Activated naive CD8-positive, alpha-beta T cell treated with anti-CD3 and anti-CD28 coated beads, Interleukin-2, amount 50 U/mL, for 24 hours (primary cell): ENCODE measurements at places on chromosomes 12 and 14.

DNA sequence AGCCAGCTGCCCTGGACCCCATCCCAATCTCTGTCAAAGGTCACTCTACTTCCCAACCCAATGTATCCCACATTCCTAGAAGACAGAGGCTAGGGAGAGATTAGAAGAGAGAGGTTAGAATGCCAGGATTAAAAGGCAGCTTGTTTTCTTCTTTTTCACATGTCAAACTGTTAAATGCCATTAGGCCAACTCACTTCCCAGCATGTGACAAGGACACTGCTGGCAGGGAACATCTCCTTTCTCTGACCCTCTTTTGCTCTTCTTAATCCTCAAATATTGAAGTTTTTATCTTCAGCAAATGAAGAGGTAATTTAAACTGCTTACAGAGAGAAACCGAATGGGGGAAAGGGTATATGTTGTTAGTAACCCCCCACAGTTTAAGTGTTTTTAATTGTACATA, 89.1 kb downstream of the BBS10 start:
- DNase-seq: no peak

GRCh38 chr12:104056419-104056972, 6.5 kb upstream of the GLT8D2 start:
- no peak for DNase-seq

DNA sequence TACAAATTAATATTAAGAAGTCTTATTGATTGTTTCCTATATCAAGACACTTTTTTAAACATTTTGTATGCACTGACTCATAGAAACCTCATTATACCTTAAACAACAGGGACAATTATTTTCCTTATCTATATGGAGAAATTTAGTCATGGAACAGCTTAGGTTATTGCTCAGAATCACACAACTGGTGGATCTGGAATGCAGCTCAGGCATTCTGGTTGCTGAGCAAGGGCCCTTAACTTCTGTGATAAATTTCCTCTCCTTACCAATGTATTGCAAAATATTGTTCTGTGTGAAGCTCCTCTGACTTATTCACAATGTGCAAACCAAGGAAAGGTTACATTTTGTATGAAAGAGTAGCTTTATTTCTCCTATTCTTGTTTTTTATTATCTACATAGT, 817.8 kb downstream of the LRFN5 start:
- DNase-seq: no peak

- DNase-seq: no peak
These were observed 525.7 kb downstream of the SOX5 start for GRCh38 chr12:23423796-23424195.

GRCh38 chr14:96748362-96748761, 48.8 kb upstream of the VRK1 start:
- no peak for DNase-seq

- DNase-seq: no peak
These were observed 9.2 kb downstream of the MRPL42 start for GRCh38 chr12:93476555-93476954.

GRCh38 chr12:28065374-28065773, 92.8 kb upstream of the PTHLH start:
- DNase-seq: no peak

GRCh38 chr14:101112351-101113107, 209.0 kb upstream of the RTL1 start:
- DNase-seq: no peak

GRCh38 chr12:2547273-2548044, 247.3 kb upstream of the FKBP4 start:
- no peak for DNase-seq

DNA sequence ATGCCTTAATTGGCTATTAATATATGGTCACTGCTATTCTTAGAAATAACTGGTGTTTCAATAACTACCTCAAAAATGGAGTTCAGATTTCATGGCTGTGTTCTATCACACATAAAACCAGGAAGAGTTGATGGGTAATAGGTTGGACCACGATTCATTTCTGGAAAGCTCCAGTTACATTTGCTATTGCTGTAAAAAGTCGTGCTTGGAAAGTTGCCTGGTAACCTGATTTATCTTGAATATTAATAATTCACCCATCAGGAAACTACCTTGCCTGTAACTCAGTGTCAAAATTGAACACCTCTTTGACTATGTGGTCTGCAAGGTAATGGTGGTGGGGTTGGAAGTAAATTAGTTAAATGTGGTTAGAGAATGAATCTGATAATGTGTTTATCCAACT, 104.7 kb upstream of the IFNG-AS1 start:
- DNase-seq: no peak
